ENCODE measurements at places on chromosomes 7 and 10. TPM values are rescaled to one million over a fixed set of nuclear protein-coding genes. Genes with fewer than 3 reads are reported as not detected.

The CLIP2 gene
- polyA plus RNA-seq: 16.8 TPM

The MNX1 gene
- polyA plus RNA-seq: 1.4 TPM

The HTR5A gene
- polyA plus RNA-seq: not detected

The SFRP4 gene
- 1.3 TPM for polyA plus RNA-seq

The CALHM3 gene
- polyA plus RNA-seq: not detected

The PAPOLB gene
- polyA plus RNA-seq: not detected

The NSUN6 gene
- 12.2 TPM for polyA plus RNA-seq

The GRID2IP gene
- polyA plus RNA-seq: 0.25 TPM

The ERLIN1 gene
- polyA plus RNA-seq: 26.3 TPM

The SPAM1 gene
- not detected for polyA plus RNA-seq

GRCh38 chr7:20352573-20353306, 22.0 kb downstream of the ITGB8 start:
- DNase-seq: peak; percentile 44

DNA sequence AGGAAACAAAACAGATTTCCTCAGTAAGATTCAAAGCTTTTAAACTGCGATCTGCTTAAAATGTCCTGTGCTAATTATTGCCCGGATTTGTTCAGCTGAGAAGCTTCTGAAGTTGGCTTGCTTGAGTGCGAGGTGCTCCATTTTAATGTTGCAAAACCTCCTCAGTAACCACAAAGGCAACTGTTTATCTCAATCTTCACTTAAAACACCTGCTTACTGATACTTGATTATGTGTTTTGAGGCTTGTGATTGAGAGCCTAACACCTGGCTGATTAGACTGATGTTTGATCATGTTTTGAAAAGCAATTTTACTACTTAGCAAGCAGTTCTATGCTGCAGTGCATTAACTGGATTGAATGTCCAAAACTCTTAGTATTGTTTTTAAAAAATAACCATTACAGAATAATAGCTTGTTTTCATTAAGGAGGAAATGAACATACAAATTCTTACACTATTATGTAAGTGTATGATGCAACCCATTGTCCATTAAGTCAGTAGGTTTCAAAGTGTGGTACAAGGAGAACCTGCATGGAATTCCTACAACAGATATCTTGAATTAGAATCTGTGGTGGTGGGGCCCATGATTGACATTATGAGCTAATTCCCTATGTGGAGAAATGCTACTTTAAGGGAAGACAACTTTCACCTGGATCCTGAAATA, 96.9 kb upstream of the FAM180A start:
- DNase-seq: no peak

GRCh38 chr7:98238976-98239375, 13.1 kb downstream of the TECPR1 start:
- DNase-seq: no peak

DNA sequence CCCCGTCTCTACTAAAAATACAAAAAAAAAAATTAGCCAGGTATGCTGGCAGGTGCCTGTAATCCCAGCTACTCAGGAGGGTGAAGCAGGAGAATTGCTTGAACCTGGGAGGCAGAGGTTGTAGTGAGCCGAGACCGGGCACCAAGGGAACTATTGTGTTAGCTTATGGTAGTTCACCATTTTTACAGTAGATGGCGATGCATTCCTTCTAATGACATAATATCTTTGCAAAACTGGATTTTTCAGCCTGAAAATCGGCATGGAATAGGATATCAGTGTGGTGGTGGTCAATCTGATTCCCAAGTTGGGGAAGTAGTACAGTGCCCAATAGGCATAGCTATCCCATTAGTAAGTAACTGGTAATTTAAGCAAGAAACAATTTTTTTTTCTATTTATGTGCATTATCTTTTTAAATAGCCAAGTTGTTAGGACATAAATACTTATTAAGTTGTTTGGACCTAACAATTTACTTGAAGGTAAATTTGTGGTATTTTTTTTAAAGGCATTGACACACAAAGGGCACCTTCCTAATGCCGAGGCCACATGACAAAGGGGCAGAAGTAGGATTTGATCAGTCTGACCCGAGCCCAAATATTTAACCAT, 17.6 kb upstream of the IMPDH1 start:
- peak; percentile 79 for DNase-seq

DNA sequence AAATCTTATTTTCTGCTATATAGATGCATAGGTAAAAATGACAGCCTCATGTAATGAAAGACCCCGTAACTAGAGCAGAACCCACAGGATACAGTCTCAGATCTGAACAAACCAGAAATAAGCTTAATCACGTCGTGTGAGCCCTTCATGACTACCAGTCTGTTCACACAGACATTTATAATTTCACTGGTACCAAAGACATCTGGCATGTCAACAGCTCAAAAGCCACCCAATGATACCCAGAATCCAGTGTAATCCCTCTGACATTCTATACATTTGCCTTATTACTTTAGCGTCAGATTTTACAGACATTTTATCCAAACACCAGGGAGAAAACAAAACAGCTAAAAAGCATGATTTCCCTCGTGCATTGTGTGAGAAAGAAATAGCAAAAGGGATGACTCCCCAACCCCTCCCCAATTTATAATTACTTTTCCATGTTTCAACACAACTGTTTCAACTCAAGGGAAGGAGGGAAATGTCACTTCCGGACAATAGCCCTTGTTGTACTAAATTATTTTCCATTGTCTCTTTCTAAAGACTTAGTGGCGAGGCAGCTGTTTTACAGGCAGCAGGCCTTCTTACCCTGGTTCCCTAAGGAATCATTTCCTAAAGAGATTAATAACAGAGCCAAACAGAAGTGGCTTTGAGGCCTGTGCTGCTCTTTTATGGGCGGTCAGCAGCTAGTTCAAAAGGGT, 33.2 kb downstream of the DOCK4 start:
- DNase-seq: no peak

GRCh38 chr7:25359471-25360059, 131.3 kb upstream of the NPVF start:
- peak; percentile 43 for DNase-seq

DNA sequence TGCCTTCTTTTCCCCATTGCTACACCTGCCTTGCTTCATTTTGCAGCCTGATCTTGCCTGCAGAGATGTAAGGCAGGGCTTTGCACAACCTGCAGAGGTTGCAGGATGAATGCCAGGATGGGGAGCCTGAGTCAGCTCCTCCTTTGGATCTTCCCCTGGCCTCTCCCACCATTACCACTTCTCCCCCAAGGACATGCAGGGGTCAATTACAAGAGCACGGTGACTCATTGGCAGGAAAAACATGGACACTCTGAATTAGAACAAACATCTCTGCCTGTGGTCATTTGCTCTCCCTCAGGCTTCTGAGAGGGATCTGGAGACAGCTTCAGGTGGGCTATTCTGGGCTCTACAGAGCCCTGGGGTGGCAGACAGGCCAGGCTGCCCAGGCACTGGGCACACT, 89.2 kb downstream of the HERPUD2 start:
- no peak for DNase-seq

- DNase-seq: no peak
Observed at GRCh38 chr10:77881222-77881621, 45.3 kb downstream of the DLG5 start.

DNA sequence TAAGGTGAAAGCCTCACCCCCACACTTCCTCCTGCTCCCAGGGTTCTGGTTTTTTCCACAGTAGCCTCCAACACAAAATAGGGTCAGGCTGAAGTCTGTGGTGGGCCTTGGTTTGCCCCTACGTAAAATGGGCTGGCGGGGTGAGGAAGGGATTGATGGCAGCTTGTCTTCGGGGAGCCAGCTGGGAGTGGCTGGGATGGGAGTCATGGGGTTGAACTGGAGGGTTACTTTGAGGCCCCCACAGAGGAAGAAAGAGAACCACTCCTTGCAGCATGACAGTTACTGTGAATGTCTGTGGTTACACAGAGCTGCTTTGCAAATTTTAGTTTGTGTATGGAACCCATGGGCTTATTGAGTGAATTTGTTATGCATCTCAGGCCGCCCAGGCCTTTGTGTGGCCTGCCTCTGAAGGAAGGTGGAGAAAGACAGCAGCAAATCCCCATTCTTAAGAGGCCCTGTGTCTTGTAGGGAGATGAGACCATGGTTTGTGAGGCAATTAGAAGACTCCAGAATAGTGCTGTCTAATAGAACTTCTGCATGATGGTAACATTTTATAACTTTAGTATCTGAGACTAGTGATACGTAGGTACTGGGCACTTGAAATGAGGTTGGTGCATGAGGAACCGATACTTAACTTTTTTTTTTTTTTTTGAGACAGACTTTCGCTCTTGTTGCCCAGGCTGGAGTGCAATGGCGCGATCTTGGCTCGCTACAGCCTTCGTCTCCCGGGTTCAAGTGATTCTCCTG, 8.1 kb downstream of the TRIM8 start:
- DNase-seq: no peak

DNA sequence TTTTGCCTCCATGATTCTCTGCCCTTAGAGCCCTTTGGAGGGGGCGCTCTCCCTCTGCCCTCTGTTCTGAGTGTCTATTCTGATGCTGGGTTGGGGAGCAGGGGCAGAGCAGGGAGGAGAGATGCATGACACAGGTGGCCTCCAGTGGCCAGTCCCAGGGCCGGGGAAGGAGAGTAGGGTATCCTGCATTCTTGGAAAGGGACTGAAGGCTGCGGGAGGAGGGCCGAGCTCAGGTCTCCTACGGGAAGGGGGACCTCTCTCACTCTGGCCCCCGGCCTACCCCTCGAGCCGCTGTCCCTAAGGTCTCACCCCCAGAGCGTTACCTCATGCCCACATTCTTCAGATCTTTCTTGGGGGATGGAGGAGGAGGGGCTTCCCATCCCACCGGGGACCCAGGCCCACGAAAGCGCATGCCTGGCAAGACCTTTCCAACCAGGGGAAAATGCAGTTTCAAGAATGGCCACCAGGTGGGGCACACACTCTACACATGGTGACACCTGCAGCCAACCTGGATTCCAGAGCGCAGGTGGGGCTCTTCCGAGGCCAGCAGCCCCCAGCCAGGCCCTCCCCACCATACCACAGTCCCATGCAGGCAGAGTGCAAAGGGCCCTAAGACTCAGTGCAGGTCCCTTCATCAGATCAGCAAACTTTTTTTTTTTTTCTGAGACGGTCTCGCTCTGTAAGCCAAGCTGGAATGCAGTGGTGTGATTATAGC, 86.4 kb downstream of the MYL10 start:
- peak; percentile 85 for DNase-seq

- DNase-seq: peak; percentile 13
Observed at GRCh38 chr7:76512941-76513816, 2.8 kb downstream of the UPK3B start.
